ENCODE measurements at places on chromosomes 5 and 9.

GRCh38 chr9:3243683-3244082 is 282.1 kb downstream of the RFX3 start:
- DNase-seq = no peak

DNA sequence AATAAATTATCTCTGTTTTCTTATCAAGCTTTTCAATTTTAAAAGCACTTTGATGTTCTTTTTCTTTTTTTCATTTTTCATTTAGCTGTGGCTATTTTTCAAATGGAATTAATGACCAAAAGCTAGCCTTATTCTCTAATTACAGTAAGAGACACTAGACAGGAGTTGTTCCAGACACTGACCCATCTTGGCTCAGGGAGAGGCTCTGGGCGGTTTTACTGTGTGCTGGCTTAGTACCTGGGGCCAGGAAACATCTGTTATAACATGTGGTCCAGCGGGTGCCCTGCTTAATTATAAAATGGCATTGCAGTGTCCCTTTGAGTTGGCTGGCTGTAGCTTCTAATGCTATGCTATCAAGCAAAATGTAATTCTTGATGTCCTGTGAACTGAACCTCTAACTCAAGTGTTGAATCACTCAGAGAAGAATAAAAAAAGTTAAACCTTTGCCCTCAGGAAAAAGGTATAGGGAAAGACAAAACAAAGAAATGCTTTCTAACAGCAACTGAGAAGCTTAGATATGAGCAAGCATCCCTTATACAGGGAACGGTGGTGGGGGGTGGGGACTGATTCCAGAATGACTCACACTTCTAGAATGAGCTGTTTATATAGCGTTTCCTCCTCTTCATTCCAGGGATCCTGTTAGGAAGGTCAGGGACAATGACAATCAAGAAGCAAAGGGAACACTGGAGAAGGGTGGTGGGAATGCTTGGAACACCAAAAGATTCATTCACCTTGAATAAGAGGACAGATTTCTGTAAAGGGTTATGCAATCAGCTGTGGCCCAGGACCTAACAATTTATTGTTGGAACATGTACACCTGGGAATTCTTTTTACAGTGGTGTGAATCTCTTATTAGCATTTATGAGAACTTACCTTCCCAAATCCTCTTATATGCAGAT is 58.7 kb upstream of the NFIB start:
- DNase-seq = no peak

- no peak for DNase-seq
Measured at GRCh38 chr9:130147910-130148309, 24.3 kb upstream of the NCS1 start.

- no peak for DNase-seq
Measured at GRCh38 chr9:84975926-84976325, 306.4 kb downstream of the NTRK2 start.

GRCh38 chr9:89455356-89455824 is 42.5 kb downstream of the SEMA4D start:
- DNase-seq = no peak

GRCh38 chr9:97561501-97561900 is 60.0 kb downstream of the TMOD1 start:
- no peak for DNase-seq

GRCh38 chr9:5764130-5764868 is 68.6 kb downstream of the ERMP1 start:
- no peak for DNase-seq

DNA sequence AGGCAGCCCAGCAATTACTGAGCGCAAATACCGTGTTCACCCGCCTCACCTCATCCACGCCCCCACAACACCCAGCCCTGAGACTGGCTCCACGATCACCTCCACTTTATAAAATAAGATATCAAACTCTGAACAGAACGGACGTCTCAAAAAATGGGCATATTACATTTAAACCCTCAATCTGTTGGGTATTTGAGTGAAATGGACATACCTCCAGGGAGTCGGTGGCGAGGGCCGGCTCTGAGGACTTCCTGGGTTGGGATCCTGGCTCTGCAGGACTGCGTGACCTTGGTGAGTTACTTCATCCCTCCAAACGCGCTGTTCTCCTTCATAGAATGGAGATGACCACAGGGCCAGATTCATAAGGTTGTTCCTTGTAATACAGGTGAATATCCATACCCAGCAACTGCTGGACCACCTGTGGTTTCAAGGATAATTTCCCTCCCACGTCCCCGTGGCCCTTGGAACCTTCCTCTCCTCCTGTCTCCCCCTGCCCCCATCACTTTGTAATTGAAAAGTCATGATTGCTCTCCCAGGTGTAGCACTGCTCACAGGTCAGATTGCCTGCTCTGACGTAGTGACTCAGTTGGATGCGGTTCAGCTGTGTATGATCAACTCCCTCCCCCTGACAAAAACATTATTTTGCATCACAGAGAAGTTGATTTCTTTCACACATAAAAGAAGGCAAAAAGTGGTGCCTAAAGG is 135.6 kb downstream of the KCNIP1 start:
- DNase-seq = no peak

DNA sequence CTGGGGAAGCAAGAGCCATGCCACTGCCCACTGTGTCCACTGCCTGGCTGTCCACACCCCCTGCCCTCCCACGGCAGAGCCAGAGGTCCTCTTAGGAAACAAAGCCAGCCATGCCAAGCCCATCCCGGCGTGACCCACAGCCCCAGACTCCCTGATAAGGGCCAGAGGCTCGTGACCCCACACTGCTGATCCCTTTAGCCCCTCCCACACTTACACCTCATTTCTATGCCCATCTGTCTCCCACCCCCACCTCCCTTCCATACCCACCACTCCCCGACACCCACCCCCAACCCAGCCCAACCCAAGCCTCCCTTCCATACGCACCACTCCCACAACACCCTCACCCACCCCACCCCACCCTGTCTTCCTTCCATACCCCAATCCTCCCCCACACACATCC is 17.3 kb downstream of the PTGES start:
- no peak for DNase-seq

DNA sequence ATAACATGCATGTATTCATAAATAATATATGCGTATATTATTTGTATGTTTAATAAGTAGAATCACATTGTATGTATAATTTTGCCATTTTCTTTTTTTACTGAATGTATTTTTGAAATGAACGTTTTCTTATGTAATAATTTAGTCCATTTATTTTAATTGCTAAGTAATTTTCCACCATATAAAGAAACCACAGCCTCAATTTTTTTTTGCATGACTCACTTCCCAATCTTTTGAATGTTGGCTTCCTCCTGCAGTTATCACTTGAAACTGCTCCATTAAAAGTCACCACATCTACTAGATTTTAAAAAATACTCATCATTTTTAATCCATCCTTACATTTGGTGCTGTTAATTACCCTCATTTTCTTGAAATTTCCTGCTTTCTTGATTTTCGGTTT is 363.3 kb upstream of the MEF2C start:
- DNase-seq = no peak

- no peak for DNase-seq
Measured at GRCh38 chr9:107154766-107155165, 128.3 kb upstream of the RAD23B start.

- no peak for DNase-seq
Measured at GRCh38 chr5:154630410-154630809, 124.8 kb upstream of the LARP1 start.

DNA sequence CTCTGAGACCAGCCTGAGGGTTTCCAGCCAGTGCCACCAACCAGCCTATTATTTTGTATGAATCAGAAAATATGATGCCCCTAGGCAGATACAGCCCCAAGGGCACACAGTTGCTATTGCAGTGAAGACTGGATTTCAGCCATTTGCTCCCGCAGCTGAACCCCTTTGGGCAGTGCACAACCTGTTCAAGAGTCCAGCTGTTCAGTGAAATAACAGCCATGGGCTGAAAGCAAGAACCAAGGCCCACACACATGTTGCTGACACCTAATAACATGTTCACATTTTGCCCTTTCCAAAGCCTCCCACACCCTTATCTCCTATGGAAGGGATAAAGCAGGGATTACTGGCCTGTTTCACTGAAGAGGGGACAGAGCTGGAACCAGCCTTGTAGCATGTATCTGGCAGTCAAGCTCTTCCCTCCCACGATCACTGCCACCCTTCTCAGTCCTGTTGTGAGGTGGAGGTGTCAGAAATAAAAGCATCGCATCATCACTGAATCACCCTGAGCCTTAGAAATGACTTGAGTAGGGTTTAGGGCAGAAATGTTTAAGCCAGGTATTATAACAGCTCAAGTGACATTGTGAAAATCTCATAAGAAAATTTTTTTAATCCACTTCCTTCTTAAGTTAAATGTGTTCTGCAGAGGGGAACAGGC is 137.1 kb upstream of the FSTL4 start:
- no peak for DNase-seq

- DNase-seq = no peak
Measured at GRCh38 chr5:92962752-92963151, 618.3 kb downstream of the NR2F1-AS1 start.

DNA sequence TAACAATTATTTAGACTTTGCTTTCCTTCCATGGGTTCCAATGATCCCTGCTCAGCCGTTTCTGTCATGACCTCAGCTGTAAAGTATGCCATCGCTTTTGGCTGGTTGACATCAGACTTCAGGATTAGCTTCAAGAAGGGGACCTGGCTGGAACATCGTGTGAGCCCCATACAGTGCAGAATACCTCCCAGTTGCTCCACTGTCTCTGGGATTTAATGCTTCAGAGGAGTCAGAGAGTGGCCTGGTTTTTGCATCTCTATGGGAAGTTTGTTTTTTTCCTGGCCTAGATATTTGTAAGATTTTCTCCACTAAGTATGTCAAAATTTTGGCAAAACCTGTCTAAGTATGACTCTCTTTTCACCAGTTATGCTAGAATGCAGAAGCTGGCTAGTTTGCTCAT is 216.9 kb downstream of the GABBR2 start:
- DNase-seq = no peak

DNA sequence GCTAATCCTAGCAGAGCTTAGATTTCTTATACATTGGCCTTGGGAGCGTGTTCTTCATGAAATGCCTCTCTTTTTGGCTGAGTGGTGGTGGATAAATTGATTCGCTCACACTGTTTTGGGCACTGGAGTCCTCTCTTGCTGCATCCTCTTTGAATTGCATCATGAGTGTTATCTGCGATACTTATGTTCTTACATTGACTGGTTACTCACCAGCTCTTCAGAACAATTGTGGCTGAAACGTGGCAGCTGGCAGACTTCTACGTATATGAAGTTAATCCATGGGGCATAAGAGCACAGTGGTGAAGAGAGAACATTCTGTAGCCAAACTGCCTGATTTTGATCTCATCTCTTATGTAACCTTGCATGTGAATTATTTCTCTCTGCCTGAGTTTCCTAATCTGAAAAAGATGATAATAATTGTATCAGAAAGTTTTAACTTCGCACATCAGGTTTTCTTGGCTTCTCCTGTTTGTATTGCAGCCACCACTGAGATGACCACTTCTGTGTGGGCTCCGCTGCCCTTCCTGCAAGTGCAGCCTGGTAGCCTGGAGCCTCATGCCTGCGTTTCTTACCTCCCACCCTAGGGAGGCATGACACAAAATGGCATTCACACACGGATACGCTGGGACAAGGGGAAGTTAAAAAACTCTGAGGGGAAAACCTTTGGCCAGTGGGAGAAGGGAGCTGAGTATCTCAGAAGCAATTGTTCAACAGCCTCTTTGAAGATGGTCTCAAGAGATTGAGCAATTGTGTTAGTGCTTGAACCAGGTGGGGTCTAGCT is 295.2 kb downstream of the ARHGAP26 start:
- no peak for DNase-seq

DNA sequence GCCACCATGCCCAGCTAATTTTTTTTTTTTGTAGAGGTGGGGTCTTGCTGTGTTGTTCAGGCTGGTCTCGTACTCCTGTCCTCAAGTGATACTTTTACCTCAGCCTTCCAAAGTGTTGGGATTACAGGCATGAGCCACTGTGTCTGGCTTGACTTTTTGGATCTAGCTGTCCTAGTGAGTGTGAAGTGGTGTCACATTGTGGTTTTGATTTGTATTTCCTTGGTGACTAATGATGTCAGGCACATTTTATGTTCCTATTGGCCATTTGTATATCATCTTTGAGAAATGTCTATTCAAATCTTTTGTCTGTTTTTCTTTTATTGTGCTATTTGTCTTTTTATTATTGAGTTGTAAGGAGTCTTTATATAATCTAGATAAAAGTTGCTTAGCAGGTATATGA is 53.5 kb upstream of the MCCC2 start:
- no peak for DNase-seq

DNA sequence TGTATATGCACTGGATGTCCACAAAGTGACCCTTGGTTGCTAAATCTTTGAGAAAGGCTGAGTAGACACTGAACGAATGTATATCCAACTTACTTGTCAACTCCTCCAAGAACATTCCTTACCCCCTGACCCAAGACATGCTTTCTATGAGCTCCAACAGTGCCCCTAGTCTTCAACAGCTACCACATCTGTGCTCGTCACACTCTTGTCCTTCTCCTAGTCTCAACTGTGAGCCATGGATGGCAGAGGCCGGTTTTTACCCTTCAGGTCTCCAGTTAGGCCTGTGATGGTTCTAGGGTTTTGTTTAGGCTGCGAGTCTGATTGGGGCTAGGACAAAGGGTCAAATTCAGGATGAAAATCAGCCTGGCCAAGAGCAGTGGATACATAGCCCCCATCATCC is 19.0 kb upstream of the GPX3 start:
- no peak for DNase-seq

GRCh38 chr5:2143646-2144353 is 261.1 kb upstream of the IRX4 start:
- DNase-seq = no peak

- DNase-seq = no peak
Measured at GRCh38 chr9:131067625-131068024, 28.7 kb upstream of the AIF1L start.

DNA sequence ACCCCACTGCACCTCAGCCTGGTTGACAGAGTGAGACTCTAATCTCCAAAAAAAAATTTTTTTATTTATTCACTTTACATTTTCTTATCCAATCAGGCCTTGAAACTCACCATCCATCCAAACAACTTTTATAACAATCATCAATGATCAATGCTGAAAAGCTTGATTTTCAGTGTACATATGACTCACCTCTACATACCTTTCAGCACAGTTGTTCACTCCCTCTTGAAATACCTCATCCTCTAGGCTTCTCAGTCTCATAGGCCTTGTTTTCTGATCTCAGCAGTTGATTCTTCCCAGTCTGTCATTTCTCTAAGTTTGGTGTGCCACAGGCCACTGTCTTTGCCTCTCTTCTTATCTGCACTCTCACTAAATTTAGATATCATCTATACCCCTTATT is 36.2 kb downstream of the GRIN3A start:
- DNase-seq = no peak

GRCh38 chr5:3343211-3343610 is 252.4 kb upstream of the IRX1 start:
- no peak for DNase-seq

DNA sequence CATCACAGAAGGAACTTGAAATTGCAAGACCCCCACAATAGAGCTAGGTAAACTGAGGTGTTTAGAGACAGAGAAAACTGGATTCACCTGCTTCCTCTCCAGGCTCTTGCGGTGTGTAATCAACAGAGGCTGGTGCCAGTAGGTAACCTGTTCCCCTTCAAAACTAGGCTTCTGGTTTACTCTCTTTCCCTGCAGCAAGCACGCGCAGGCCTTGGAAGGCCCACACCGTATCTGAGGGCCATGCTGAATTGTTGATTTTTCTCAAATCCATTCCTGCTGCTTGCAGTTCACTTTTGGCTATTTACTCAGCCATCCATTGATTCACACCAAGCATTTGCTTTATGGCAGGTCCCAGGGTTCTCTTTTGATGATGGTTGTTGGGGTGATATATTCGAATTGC is 667 bp upstream of the FRRS1L start:
- DNase-seq = no peak

Data from activated T-helper 1 cell treated with anti-CD3 and anti-CD28 coated beads, Interleukin-2, amount 50 U/mL, for 16 hours (primary cell).